KBM-7 (cell line): ENCODE measurements at places on chromosomes 3 and 15.

DNA sequence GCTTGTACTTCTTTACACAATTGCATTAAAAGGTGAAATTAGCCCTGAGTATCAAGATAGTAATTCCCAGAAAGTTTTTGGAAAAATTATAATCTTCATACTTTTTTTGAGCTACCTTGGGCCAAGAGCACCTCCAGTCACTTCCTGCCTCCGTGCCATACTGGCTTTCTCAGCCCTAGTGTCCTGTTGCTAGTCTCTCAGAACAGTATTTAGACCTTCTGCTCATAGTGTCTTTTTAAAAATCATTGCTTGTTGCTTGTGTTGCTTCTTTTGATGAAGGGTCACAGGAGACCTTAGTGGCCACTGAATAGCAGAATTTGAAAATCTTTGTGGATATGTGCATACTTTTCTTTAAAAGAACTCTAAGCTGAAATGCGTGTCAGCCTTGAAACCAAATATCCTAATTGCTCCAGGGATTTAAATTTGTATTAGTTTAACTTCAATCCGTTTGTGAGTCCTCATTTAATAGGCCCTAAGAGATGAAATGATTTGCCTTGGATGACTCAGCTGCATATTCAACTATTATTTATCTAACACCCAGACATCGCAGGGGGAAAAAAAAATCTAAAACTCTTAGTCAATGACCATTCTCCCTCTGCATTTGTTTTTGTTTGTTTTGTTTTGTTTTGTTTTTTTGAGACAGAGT is 29.1 kb upstream of the LXN start:
- DNase-seq, result no peak

DNA sequence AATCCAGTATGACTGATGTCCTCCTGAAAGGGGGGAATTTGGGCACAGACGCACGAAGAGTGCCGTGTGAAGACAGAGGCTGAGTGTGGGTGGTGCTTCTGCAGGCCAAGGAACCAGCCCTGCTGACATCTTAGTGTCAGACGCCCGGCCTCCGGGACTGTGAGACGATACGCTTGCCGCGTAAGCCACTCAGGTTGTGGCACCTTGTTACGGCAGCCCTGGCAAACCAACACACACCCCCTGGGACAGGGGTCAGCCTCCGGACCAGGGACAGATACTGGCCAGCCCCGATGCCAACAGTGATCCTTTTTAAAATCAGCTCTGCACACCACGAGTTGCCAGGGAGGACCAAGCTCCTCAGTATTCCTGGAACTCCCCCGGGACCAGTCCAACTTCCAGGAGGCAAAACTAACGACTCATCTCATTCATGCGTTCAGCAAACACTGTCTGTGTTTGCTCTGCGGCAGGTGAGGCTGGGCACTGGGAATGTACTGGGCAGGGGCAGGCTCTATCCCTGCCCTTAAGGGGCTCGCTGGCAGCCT is 21.2 kb upstream of the PIGZ start:
- DNase-seq, result no peak

DNA sequence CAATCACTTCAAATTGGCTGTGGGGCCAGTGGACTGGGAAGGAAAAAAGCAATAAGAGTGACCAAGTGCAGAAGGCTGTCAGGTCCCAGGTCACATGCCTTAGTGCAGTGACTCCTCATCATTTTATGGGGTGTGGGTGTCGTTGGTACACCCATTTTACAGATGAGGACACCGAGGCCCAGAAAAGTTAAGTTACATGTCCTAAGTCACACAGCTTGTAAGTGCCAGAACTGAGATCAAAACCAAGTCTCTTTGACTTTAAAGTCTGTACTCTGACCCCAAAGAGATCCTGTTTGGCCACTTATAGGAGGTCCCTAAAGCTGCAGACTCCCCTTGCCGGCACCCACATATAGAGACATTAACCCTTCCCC is 63.0 kb upstream of the POLG start:
- no peak for DNase-seq

DNA sequence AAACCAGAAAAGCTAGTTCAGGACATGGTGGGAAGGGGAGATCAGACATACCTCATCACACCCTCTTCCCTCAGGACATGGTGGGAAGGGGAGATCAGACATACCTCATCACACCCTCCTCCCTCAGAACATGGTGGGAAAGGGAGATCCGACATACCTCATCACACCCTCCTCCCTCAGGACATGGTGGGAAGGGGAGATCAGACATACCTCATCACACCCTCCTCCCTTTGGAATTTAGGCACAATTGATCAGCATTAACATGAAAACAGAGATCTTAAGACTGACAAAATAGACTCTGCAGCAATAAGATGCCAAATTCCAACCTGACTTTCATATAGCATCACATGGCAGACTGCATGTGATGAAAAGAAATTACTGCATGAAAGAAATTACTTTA is 412.7 kb upstream of the ZNF717 start:
- no peak for DNase-seq

DNA sequence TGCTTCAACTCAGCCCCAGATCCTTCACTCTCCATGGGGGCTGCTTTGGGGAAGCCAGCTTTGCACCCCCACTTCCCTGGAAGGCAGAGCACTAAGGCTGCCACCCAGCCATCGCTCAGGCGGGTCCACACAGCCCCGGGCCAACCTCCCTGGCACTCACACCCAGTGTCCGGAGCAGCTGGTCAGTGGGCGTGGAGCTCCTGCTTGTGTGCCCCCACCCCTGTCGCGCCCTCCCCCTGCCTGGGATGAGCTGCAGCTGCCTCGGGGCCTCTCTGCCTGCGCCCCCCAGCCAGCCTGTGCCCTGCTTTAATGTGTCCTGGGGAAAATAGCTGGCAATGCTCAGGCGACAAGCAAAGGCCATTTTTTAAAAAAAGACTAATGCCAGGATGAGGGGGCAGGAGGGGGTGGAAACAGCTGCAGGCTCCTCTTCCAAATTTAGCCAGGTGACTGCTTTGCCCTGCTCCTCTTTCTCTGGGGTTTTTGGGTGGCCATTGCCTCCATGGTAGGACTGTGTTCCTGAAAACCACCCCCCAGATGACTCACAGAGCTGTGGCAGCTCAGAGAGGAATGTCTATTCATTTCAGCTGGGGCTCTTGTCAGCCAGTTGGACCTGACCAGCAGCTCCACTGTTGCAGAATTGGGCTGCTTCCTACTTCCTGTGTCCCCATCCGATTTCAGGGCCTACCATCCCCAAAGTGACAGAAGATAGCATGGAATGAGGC is 65.0 kb downstream of the CEMIP start:
- no peak for DNase-seq

- no peak for DNase-seq
Observed at GRCh38 chr3:41751597-41751996, 210.3 kb downstream of the ULK4 start.

GRCh38 chr3:159432682-159433340 is 555.8 kb upstream of the IL12A start:
- DNase-seq, result no peak

DNA sequence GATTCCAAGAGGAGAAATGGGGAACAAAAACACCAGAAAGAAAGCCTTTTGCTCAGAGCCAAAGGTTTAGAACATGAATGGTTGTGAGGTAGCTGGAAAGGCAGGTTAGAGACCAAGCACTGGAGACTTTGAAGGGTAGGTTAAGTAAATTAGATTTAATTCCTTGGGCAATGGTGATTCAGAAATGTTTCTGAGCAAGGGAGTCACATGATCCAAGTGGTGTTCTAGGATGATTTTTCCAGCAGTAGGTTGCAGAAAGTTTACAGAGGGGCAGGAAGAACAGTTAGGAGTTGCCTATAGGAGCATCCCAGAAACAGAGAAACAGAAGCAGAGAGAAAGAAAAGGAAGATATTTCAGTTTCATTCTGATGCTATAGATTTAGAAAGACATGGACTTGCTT is 139.8 kb downstream of the WDR76 start:
- DNase-seq, result no peak
